ENCODE measurements at places on chromosomes 4 and X.
A peak's percentile ranks its signal among the peaks of the same experiment; 100 is the strongest.

- DNase-seq, result no peak
Observed at GRCh38 chr4:25144870-25145481, 15.3 kb downstream of the SEPSECS start.

- DNase-seq, result no peak
Observed at GRCh38 chr4:68401231-68401630, 46.0 kb upstream of the TMPRSS11E start.

- no peak for DNase-seq
Observed at GRCh38 chrX:88604433-88605221, 142.4 kb upstream of the CPXCR1 start.

DNA sequence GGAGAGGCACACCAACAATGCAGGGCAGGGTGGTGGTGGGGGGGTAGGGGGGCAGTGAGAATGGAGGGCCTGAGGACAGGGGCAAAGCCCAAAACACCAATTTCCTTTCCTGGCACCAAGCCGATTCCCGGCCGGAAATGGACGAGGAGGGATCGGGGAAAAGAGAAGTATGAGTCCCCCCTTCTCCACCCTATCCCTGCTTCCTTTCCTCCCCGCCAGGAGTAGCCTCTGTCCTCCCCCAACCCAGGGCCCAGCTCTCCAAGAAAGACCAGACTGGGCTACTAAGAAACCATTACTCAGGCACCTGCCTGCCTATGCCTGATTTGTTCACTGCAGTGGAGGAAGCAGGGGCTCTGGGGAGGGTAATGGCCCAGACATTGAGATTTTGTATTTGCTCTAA lies 402 bp downstream of the CCDC120 start:
- DNase-seq, result no peak

DNA sequence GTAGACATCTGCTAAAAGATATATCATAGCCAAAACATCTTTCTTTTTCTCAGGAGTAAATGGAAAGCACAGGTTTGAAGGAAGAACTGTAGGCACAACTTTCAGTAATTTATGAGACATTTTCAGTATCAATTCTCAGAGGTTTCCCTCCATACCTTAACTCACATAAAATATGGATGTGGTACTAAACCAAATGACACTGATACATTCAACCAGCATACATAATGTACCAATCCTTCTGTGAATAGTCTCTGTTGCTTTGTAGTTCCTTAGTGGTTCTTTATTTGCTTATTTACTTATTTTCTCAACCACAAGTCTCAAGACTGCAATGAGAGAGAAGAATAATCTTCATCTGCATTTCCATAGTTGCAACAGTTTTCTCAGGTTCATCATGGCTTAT lies 96.1 kb downstream of the ARHGAP24 start:
- DNase-seq, result no peak

- DNase-seq, result peak; percentile 68
Observed at GRCh38 chr4:91958596-91958995, 345.2 kb upstream of the GRID2 start.

DNA sequence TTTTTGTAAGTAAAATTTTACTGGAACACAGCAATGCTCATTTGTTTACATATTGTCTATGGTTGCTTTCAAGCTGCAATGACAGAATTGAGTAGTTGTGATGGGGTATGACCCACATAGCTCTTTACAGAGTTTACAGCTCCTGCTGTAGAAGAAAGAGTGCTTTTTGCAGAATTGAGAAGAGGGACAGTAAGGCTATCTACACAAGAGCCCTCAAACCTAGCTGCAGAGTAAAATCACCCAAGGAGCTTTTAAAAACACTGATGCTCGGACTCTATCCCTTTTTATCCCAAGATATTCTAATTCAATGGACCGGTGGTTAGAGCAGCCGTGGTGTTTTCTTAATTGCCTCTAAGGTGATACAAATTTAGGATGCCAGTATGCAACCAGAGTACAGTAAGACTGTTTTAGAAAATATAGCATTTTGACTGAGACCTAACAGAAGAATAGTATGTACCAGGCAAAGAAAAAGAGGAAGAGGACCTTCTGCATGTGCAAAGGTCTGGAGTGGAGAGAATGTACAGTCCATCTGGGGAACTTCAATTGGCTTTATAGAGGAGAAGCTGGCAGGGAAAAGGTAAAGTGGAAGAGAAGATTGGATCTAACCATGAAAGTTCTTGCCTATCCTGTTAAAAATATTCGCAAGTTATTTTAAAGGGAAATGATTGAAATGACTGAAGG lies 663.6 kb upstream of the CPEB2 start:
- DNase-seq, result no peak

DNA sequence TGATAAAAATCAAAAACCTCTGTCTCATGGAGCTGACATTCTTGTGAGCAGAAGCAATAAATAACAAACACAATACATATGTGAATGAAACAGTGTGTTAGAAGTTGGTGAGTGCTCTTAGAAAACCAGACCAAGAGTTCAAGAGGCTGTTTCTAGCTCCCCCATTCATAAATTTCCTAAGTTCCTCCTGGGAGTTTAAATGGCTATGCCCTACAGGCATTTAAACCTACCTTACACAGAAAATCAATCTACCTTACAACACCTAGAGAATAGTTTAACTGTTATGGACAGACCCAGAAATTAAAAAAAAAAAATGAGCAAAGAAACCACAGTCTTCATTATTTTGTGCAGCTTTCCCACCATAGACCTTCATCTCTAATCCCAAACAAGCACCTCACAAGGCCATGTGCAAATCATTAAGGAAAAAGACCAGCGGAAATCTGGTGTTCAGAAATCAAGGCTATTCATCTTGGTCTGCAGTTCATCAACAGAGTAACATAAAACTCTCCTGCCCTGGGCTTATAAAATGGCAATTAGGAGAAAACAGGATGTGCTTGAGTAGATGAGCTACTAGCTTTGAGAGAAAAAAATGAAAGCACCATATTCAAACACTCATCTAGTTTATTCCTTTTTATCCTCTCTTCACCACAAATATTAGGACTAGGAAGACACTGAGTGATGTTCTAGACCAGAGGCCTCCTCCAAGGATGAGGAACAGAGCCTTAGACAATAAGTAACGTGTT lies 147.2 kb downstream of the SHROOM3 start:
- peak; percentile 73 for DNase-seq

DNA sequence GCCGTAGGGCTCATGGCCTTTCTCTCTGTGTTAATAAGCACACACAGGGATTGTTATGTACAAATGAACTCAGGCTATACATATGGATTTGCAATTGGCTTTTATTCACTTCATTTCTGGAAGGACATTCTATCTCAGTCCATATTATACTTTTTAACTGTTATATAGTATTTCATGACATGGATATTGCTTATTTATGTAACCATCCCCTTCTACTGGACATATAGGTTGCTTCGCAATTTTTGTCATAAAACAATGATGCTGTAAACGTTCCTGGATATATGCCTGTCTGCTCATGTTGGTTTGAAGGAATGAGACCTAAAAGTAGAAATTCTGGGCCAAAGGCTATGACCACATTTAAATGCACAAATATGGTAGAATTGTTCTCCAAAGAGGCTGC lies 158.1 kb downstream of the BCOR start:
- DNase-seq, result no peak

DNA sequence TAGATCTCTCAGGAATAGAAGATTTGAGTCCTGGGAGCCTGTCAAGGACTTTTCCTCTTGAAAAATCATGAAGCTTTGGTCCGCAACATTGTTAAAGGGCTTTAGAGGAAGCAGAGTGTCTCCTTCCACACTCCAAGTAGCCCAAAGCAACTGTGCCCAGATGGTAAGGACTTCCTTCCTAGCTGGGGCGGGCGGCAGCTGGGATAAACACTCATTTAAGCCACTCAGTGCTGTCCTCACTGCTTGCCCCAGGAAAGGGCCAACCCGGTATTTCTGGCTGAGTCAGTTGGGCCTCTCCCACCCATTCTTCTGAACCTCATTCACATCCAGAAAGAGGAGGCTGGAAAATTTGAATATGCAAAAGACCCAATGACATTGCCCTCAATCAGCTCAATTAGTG lies 144.3 kb downstream of the CHIC2 start:
- DNase-seq, result no peak

DNA sequence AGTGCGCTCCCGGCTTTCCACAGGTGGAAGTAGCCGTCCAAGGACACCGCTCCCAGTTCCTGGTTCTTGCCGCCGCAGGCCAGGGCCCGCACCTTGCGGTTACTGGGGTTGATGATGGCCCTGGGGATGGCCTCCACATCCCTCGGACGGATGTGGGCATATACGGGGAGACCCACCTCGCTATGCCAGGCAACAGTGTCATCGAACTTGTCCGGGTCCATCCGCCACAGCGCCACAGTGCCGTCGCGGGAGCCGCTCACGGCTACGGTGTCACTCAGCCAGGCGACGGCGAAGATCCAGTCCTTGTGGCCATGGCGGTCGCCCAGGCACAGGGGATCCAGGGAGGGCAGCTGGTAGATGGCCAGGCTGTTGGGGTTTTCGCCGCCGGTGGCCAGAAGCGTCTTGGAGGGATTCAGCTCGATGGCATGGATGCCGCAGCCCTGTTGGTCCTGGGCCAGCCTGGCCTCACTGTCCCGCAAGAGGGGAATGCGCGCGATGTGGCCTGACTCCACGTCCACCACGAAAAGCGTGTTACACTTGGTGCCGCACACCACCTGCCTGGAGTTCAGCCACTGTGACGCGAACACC lies 795 bp downstream of the DCAF12L1 start:
- DNase-seq, result no peak

DNA sequence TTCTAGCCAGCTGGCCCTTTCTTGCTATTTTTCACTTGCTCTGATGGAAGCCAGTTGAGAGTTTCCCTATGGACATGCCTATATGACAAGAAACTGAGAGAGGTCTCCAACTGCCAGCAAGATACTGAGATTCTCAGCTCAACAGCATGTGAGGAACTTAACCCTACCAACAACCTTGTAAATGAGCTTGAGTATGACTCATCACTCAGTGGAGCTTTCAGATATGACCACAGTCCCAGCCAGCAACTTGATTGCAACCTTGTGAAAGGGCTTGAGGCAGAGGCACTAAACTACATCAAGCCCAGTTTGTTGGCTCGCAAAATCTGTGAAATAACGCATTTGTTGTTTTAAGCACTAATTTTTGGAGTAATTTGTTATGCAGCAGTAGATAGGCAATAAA lies 175.8 kb downstream of the COMMD8 start:
- DNase-seq, result peak; percentile 4
